ENCODE measurements at places on chromosomes 2 and 18.

- DNase-seq, result no peak
Measured at GRCh38 chr18:48632676-48633257, 93.9 kb downstream of the CTIF start.

DNA sequence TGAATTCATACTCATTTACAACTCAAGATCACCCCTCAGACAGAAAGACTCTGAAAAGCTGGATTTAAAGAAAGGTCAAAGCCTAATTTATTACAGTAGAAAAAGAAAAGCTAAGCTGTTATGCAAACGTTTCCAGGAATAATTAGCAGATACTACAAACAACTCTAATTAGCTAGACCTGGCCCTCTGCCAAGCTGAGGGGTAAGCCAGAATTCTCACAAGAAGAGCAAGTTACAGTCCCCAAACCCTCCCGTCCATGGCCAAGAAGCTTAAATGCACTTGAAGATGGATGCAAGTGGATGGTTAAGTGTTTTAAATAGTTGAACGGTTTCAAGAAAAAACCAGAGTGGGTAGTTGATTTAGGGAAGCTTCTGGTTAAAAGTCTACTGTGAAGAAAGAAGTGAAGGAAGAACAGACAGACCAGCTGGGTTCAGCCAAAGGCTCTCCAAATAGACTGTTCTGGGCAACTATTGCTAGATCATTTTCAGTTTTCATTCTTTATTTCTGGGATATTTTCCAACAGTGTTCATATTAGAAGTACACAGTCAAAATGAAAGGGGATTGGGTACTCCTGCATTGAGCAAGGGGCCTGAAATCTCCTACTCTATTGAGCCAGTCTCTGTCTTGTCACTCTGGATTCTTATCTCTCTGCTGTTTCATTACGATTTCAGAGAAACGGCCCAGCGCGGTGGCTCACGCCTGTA, 4.8 kb downstream of the LMAN2L start:
- no peak for DNase-seq

GRCh38 chr2:206276169-206276942, 1.9 kb downstream of the ZDBF2 start:
- no peak for DNase-seq

GRCh38 chr2:199704358-199705238, 146.4 kb downstream of the FTCDNL1 start:
- peak; percentile 32 for DNase-seq

GRCh38 chr2:40716879-40717278, 265.0 kb upstream of the SLC8A1 start:
- DNase-seq, result no peak

- DNase-seq, result no peak
Measured at GRCh38 chr2:11863103-11863502, 116.7 kb downstream of the LPIN1 start.

GRCh38 chr2:215790523-215791421, 222.6 kb downstream of the MREG start:
- no peak for DNase-seq

GRCh38 chr2:189013031-189013430, 38.9 kb downstream of the COL3A1 start:
- no peak for DNase-seq

- DNase-seq, result no peak
Measured at GRCh38 chr2:64586883-64587481, 62.9 kb downstream of the AFTPH start.

Data from stimulated activated CD8-positive, alpha-beta memory T cell treated with anti-CD3 and anti-CD28 coated beads, Interleukin-4, amount 100 ng/mL, for 48 hours (primary cell).